Calu3 (cell line): ENCODE measurements at places on chromosomes 6 and 20. TPM values are rescaled to one million over a fixed set of nuclear protein-coding genes. Genes with fewer than 3 reads are reported as not detected.

Gene RFX6
- total RNA-seq: not detected in 2 replicates

Gene PI3
- total RNA-seq: 52.0 and 52.1 TPM in 2 replicates

Gene FAM83B
- total RNA-seq: 22.2 and 24.2 TPM in 2 replicates

Gene CYP39A1
- 0.88 and 1.7 TPM in 2 replicates for total RNA-seq

Gene RNF39
- 1.3 and 1.4 TPM in 2 replicates for total RNA-seq

Gene PLCB4
- total RNA-seq: 9.9 and 12.9 TPM in 2 replicates

Gene GSTA2
- total RNA-seq: not detected in 2 replicates
